ENCODE measurements at places on chromosomes 2 and 18.

GRCh38 chr2:168667156-168667555 lies 135.3 kb upstream of the NOSTRIN start:
- no peak for DNase-seq

- no peak for DNase-seq
Measured at GRCh38 chr2:5330961-5331360, 361.2 kb upstream of the SOX11 start.

DNA sequence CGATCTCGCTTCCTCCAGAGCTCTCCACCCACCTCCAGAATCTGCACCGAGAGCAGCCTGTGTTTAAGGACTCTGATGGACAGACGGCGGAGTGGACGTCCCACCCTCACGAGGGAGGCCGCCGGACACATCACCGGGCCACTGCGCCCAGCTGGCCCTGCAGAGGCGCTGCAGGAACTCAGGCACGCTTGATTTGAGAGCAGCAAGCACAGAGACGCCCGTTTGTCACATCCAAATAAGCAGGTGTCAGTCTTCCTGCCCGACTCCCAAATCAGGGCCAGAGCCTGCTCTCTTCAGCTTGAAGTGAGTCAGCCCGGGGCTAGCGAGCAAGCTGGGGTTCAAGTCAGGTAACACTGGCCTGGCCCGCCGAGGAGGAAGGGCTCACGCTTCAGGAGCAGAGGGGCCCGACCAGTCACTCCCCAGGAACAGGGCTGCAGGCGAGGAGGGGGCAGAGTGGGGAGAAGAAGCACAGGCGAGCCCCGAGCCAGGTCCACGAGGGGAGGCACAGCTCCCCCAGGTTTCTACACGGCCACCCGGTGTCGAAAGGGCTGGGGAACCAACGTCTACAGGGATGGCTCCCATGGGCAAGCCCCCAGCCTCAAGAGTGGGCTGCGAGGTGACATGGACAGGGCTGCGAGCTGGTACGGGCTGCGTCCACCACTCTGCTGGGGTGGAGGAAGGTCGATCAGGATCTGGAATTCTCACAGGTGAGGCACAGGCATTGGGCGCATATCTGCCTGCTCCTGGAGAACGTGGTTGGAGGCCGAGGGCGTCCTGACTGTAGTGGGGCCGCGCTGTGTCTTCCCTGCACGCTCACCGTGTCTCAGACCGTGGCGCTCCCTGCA lies 52.5 kb upstream of the CTDP1 start:
- no peak for DNase-seq

- DNase-seq = no peak
Measured at GRCh38 chr2:9207641-9208311, 1.2 kb downstream of the ASAP2 start.

DNA sequence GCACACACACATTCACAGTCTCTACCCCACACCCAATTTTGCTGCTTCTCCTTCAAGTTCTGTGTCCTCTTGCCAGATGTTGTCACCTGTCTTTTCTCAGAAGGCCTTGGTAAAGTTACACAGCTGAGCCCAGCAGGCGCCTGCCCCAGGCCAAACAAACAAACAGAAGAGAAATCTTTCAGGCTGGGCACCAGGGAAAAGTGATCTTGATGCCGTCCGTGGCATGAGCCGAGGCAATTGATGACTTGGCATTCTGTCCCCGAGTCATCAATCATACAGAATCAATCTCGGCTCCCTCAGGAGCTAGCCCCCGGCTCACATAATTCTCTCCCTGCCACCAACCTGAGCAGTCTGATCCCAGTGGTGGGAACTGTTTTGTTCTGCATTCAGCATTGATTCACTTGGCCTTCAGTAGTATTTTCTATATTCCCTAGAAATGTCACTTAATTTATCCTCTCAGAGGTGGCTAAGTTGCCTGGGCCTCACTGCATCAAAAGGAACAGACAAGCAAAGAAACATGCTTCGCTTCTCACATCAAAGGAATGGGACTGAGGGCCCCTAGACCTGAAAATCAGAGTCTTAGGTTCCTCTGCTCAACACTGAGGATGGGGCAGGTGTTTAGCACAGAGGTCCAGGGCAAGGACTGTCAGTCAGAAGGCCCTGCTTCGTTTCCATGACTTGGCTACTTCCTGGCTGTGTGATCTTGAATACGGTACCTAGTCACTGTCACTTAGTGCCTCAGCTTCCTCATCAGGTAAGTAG lies 278.8 kb upstream of the CELF4 start:
- DNase-seq = no peak

GRCh38 chr18:38297910-38298309 lies 732.3 kb upstream of the CELF4 start:
- no peak for DNase-seq

- DNase-seq = no peak
Measured at GRCh38 chr2:239910851-239911640, 114.1 kb downstream of the NDUFA10 start.

DNA sequence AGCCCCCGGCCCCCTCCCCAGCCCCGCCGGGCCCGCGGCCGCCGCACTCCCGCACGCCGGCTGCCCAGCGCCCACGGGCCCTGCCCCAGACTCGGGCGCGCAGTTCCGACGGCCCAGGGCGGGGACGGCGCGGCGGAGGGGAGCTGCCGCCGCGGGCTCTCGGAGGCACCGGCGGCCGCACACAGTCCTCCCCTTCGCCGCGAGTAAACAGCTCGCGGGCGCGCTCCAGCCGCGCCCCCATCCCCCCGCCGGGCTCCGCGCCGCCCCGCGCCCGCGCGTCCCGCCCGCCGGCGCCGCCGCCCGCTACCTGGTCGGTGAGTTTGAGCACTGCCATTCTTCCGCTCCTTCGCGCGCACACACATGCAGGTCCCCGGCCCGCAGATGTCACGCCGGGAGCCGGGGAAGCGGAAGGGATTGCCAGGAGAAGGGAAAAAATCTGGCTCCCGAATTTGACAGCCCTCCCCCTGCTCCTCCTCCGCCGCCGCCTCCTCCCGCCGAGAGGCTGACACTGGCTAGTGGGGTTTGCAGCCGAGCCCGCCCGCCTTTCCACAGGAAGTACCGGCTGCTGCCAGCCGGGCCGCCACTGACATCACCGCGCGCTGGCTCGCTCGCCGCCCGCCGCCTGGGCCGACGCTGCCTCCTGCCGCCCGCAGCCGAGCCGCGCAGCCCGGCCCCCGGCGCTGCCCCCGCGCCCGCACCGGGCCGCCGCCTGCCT lies at the start of gene ANKRD44:
Gene ANKRD44, minus strand, starts transcription at position 510 of the 715 bp plus-strand sequence. Its CDS starts 176 bp downstream, at position 334.
- peak; percentile 80 for DNase-seq

DNA sequence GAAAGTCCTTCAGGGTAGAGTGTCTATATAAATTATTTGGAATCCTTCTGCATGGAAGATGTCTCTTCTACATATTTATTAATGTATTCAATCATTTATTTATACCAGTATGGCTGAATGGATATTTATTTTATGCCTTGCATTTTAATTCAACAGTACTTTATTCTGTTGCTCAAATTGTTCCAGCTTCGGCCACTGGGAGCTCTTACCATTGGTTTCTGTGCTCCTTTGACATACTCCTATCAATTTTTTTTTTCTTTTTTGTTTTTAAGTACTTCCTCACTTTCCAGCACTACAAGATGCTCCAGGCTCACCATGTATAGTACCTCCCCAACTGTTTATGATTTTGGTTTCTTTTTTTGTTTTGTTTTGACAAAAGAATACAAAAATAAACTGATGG lies 39.4 kb upstream of the WIPF1 start:
- no peak for DNase-seq

GRCh38 chr2:222861411-222862105 lies 722 bp downstream of the ACSL3 start:
- peak; percentile 25 for DNase-seq

DNA sequence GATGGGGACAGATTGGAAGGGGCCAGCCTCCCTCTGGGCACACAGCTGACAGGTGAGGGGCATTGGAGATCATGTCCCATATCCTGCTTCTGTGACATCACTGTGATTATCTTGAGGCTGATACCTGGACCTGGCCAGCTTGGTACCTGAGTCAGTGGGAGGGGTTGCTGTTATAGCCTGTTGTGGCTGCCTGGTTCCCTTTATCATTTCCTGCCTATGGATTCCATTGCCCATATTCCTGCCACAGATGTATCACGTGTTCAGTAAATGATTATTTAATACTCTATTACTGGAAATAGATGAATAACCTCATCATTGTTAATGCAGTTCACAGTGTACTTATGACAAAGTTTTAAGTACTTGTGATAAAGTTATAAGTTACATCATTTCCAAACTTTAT lies 7.8 kb upstream of the SCYGR1 start:
- no peak for DNase-seq

GRCh38 chr2:7032371-7032770 lies 115.2 kb downstream of the RNF144A start:
- DNase-seq = no peak

DNA sequence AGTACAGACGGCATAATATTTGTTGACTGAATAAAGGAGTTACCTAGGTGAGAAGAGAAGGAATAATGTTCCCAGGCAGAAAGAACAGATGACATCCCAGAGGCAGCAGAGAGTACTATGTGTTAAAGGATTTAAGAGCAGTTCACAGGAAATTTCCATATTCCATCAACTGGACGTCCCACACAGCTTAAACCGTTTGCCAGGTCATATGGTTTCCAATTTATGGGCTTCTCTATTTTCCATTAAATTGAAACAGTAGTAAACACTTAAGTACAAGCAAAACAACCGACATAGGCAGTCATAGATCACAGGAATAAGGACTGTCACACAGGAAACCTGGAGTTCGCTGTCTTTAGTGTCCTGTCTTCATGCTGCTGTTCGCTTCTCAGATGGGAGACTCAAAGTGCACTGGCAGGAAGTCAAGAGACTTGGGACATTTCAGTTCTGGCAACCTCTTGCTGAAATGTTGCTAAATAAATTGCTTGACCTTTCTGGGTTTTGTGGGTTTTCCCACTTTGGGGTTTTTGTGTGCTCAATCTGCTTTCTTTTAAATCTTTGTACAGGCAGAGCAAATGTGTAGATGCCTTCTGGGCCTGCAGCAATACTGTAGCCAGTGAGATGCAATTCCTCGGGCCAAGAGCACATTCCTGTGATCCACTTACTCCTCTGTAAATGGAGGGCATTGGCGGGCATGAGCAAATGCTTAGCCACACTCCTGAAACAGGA lies 5.8 kb upstream of the PIEZO2 start:
- no peak for DNase-seq

DNA sequence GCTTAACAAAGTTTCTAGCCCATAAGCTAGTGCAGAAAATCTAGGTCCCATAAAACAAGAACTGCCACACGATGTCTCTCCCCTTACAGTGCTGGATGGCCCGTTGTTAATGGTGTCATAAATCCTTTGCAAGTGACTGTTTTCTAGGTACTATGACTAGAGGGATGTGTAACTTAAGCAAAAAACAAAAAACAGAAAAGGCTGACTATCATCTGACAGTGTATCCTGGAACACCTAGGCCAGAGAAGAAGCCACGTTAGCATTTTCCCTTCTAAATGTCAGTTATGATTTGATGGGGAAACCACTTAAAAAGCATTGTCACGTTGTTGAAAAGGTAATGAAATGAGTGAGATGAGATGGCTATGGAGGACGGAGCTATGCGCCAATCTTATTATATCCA lies 2.4 kb downstream of the CASP8 start:
- DNase-seq = no peak

- no peak for DNase-seq
Measured at GRCh38 chr2:206390181-206390580, 53.2 kb upstream of the ADAM23 start.

GRCh38 chr2:204325468-204325867 lies 219.8 kb upstream of the PARD3B start:
- DNase-seq = peak; percentile 6

Measured in activated naive CD4-positive, alpha-beta T cell (primary cell).